ENCODE measurements at places on chromosomes 2 and 18.

- no peak for DNase-seq
These were observed 162.6 kb downstream of the PDE11A start for GRCh38 chr2:177909962-177910361.

GRCh38 chr2:82428251-82428650 lies 2030.8 kb downstream of the SUCLG1 start:
- no peak for DNase-seq

GRCh38 chr2:48906633-48907032 lies 151.1 kb upstream of the LHCGR start:
- DNase-seq: no peak

GRCh38 chr18:55997151-55997561 lies 409.2 kb upstream of the TCF4 start:
- no peak for DNase-seq

GRCh38 chr18:63257453-63257852 lies 62.1 kb downstream of the BCL2 start:
- no peak for DNase-seq

- DNase-seq: no peak
These were observed 5.7 kb downstream of the SMC6 start for GRCh38 chr2:17747684-17748452.

DNA sequence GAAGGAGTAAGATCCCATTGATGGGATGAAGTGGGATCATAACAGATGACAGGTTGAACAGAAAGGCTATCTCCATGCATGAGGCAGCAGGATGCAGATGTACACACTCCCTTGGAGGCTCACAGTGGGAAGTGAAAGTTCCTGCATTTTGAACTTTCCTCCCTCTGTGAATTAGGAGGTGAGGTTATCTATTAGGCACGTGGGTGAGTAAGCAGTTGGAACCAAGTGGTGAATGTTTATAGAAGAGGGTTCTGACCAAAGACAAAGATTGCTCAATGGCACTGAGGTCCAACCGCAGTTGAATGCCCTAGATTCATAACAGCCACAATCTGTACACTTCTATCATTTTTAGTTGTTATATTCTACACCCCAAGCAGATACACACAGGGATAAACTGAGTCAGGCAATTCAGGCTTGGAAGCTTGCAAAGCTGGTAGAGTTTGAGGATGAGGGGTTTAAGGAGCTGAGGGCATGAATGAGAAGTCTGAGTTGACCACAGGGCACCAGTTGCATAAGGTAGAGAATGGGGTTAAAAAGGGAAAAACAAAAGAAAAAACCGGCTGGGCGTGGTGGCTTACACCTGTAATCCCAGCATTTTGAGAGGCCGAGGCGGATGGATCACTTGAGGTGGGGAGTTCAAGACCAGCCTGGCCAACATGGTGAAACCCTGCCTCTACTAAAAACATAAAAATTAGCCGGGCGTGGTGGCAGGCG lies 7.1 kb upstream of the KCMF1 start:
- no peak for DNase-seq

- no peak for DNase-seq
These were observed 101.7 kb upstream of the ZSWIM2 start for GRCh38 chr2:186950694-186951093.
